ENCODE measurements at places on chromosomes 12 and 14.

- no peak for DNase-seq
These were observed 100.6 kb downstream of the DIO2 start for GRCh38 chr14:80110721-80111120.

- DNase-seq = peak; percentile 66
These were observed 135.5 kb downstream of the PAWR start for GRCh38 chr12:79555028-79555925.

- DNase-seq = no peak
These were observed 5.3 kb downstream of the TTC8 start for GRCh38 chr14:88829685-88830302.

DNA sequence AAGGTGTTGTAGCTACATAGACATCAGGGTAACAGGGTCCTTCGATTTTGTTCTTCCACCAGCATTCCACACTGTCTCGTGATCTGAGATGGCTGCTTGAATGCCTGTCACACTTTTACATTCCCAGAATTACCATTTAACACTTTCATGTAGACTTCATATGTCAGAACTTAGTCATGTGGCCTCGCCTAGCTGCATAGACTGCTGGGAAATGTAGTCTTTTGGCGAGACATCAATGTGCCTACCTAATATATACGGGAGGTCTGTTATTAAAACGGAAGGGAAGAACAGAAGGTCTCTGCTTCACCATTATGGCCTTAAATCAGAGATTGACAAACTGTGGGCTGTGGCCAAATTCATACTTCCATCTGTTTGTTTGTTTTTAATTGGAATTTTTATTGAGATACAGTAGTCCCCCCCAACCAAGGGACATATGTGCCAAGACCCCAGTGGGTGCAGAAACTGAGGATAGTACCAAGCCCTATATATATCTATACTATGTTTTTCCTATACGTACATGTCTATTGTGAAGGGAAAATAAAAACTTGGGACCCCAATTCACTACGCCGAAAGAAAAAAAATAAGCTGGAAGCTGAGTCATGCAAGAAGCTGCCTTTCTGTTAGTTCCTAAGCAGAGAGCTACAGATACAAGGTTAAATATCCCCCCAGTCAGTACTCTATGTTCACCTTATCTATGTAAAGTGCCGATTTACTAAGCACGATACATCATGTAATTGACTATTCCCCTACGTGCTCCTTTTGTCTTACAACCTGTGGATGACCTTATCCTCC, 11.3 kb upstream of the HRK start:
- peak; percentile 39 for DNase-seq

DNA sequence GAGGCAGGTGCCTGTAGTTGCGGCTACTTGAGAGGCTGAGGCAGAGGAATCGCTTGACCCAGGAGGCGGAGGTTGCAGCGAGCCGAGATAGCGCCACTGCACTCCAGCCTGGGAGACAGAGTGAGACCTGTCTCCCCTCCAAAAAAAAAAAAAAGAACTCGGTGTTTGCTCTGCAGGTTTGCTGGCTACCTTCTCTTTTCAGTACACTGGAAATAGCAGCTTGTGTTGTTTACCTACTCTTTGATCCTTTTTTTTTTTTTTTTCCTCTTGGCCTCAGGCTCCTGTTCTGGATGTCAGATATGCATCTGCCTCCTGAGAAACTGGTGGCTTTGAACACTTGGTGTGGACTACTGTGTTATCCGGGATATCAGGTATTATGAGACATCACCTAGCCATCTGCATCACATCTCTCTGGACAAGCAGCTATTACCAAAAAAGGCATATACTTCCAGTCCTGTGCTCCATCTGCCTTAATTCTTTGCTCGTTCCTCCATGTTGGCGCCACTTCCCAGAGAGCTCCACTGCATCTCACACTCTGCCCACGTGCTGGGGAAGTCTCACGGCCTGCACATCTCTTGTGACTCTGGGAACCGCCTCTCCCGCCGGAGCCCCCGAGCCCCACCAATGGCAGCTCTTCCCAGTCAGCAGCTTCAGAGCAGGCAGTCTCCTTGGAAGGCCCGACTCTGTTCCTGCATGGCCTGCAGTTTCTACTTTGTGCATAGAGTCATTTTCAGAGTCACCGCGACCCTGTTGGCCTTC, 50.9 kb upstream of the TRAF3 start:
- no peak for DNase-seq

DNA sequence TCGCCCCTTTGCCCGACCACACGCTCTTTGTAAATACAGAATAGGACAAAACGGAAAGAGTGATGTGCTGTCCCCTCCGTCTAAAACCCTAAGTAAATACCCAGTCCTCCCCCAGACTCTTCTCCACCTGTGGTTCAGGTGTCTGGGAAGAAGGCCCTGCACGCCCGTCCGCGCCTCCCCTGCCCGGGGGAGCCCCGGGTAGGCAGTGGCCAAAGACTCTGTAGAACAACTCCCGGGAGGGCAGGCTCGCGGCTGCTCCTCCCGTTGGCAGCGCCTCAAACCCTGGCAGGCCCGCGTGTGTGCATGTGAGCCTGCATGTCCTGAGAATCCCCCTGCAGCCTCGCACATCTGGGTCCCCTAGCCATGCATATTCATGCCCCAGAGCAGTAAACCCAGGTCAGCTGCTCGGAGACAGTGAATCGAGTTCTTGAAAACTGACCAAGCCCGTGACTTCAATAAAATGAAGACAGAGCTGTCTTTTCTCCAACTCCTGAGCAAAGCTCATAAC, 165.8 kb downstream of the MON2 start:
- DNase-seq = peak; percentile 51

- DNase-seq = peak; percentile 79
These were observed 79.6 kb downstream of the RPL10L start for GRCh38 chr14:46571970-46572369.

DNA sequence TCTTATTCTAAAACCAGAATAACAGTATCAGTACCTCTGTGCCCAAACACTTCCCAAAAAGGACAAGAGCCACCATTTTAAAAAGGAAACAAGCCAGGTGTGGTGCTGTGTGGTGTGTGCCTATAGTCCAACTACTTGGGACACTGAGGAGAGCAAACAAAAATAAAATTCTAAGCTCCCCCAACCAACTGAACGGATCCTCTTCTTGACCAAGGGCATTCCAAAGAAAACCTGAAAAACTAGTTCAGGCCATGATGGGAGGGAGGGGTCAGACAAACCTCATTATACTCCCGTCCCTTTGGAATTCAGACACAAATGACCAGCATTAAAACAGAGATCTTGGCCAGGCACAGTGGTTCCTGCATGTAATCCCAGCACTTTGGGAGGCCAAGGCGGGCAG, 20.5 kb downstream of the SLC11A2 start:
- no peak for DNase-seq

DNA sequence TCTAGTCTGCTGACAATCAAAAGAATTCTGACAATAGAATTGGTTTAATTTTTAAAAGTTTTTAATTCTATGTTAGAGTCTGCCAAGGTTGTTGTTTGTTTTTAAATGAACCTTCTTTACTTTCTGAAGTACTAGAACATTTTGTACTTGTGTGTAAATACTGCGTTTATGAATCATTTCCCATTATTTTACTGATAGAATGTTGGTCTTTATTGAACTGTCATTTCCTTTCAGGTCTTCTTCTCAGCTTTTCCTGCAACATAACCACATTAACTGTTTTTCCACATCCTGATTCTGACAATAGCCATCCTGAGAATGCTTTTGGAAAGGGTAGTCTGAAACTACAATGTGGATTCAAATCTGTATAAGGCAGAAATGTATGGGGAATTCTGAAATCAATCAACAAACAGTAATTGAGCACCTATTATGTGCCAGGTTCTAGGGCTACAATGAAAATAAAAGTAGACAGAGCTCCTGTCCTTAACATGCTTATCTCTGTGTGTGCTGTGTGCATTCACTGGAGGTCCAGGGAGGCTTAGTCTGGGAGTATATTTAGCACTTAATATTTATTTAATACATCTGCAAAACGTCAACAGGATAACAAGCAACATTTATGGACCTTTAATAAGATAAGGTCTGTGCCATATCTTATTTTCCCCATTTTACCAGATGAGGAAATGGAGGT, 73.1 kb upstream of the SLC38A2 start:
- DNase-seq = peak; percentile 44

DNA sequence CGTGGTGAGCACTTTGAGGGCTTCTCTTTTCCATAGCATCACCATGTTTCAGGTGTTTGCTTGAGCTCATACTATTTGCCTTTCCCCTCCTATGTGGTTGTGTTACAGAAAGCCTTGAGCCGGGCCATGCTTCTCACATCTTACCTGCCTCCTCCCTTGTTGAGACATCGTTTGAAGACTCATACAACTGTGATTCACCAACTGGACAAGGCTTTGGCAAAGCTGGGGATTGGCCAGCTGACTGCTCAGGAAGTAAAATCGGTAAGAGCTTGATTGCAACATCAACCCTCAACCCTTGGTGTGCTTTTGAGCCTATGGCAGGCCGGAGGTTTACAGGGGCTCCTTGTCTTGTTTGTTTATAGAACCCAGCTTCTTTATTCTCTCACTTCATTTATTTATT, 8.1 kb downstream of the LETMD1 start:
- DNase-seq = peak; percentile 88

GRCh38 chr12:52023976-52024688, 17.4 kb downstream of the TAMALIN start:
- no peak for DNase-seq
